CD4-positive, alpha-beta memory T cell (primary cell): ENCODE measurements at places on chromosomes 7 and 10. TPM values are rescaled to one million over a fixed set of nuclear protein-coding genes. Genes with fewer than 3 reads are reported as not detected.

Gene OR2A5
- not detected for polyA plus RNA-seq

Gene CXCL12
- not detected for polyA plus RNA-seq

Gene UPF2
- 5.4 TPM for polyA plus RNA-seq

Gene NSUN6
- polyA plus RNA-seq = 10.6 TPM

Gene OR2A12
- not detected for polyA plus RNA-seq

Gene HTR5A
- polyA plus RNA-seq = not detected

Gene ATOH7
- not detected for polyA plus RNA-seq

Gene EIF5AL1
- 0.16 TPM for polyA plus RNA-seq

Gene CLDN4
- not detected for polyA plus RNA-seq

Gene RBM20
- polyA plus RNA-seq = not detected

Gene LIPK
- polyA plus RNA-seq = not detected

Gene CD36
- polyA plus RNA-seq = not detected
